ENCODE measurements at places on chromosomes 2 and 18.

DNA sequence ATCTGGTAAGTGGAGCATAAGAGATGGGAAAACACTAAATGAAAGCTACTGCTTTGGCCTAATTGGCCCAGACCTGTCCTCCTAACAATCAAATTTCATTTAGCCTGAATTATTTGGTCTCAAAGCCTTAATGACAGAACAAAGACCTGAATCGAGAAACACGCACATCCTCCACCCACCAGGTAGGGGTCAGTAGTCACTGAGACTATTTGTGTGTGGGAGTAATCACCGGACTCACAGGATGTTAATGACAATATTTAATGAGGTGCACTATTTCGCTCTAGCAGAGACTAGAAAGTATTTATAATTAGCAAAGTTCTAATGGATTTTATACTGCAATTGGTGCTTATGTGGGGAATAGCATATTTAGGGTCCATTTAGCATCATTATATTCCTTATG, 68.1 kb downstream of the RBM43 start:
- DNase-seq: no peak

DNA sequence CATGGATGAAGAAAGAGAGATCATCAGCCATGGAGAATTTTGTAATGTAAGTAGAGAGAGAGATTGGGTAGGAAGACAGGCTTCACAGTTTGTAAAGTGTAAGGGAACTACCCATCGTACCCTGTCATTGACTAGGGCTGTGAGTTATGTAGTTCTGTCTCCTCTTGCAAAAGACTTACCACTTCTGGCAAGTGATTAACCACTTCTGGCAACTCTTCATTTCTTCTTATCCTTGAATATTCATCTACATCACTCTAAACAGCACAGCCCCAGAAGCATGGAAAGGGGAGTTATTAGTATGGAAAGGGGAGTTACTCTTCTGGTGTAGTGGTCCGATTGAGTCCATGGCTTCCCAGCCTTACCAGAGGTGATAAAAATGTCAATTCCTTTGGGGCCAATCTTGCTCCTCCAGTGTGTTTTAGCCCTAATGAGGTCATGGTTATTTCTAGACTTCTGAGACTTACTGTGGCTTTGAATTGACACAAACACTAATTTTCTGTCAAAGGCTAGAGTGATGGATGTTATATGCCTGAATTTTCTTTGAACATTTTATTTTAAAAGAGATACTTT, 52.0 kb downstream of the STAT1 start:
- DNase-seq: no peak

DNA sequence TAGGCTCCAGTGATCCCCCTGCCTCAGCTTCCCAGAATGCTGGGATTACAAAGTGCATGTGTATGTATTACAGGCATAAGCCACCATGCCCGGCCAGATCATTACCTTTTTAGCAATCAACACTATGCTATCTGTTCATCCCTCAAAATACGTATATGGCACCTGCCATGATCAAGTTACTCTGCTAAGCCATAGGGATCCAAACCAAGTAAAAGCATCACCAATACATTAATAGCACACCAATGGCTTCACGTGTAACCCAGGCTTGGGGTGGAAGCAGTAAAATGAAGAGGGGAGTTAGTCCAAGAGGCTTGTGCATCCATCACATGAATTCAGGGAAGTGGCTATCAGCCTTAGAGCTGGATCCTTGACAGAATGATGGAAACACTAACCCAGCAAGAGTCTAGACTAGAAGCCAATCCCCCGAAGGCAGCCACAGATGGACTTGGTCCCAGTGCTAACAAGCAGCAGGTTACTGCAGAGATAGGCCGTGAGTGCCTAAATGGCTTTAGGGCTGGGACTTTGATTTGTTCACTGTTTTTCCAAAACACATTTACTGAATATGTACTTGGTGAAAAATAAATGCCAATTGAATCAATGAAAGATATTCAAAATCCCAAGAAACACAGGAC, 11.3 kb downstream of the HDLBP start:
- DNase-seq: no peak

DNA sequence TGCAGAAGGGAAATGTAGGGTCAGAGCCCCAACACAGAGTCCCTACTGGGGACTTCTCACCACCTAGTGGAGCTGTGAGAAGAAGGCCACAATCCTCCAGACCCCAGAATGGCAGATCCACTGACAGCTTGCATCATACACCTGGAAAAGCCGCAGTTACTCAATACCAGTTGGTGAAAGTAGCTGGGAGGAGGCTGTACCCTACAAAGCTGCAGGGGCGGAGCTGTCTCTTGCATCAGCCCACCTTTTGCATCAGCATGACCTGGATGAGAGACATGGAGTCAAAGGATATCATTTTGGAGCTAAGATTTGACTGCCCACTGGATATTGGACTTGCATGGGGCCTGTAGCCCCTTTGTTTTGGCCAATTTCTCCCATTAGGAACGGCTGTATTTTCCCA, 237.3 kb downstream of the CALCRL start:
- DNase-seq: no peak

DNA sequence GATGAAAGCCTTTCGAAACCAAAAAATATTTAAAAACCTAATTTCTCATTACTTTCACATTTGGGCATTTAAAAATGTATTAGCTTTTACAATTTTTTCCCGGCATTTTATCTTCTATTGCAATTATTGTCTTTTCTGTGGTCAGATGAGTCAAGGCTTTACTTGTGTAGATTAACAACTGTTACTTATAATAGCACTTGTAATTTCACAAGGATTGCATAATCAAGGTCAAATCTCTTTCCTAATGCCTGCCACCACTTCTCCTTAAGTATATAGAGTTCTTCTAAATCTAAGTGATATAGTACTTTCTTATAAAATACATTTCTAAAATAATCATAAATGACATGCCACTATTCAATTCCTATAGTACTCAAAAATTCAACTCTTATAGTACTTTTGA, 67.2 kb downstream of the SLC8A1 start:
- DNase-seq: no peak

DNA sequence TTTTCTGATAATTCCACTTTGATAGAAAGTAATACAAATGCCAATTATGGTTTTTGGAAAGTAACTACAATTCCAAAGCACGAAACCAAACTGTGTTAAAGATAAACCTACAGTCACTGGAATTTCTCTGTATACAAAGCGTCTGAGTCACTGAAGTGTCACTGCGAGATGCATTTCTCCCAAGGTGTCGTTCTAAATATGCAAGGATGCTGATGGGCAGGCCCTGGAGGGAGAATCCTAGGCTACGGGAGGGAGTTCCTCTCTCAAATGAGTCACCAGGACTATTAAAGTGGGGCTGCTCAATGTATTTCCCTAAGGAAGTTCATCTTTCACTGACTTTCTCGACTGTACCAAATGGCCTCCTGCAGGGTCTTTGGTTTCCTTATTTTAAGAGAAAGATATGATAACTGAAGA, 163.8 kb upstream of the STK17B start:
- DNase-seq: no peak

DNA sequence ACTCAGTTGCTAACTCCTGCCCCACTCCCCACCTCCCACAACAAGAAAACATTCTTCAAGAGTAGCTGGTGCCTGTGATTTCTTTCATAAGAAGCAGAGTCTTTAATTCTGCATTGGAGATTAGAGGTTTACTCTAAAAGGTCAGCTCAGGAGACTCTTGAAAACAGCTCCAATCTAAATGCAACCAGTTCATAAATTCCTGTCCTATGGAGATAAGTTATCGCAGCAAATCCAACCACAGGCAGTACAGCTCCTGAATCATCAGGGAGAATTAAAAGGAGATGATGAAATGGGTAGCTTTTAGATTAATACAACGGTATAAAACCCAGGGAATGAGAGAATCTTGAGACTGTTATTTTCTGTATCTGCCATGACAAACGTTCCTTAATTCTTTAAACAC, 130.7 kb downstream of the SOCS6 start:
- no peak for DNase-seq

DNA sequence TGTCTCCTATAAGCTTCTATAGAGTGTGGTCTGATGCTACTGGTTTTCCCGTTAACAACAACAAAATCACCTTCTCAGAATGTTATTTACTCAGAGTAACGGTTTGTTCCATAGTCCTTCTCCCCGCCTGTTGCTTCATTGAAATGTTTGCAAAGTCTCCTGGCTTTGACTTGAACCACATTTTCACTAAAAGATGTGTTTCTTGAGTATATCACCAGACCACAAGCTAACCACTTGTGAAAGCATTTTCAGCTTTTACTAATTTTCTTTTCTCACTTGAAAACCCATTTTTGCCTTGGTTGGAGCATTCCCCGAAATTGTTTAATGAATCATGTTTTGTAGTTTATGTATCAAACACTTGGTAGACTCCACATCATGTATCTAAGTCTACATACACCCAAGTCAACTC, 121.2 kb downstream of the DPP4 start:
- DNase-seq: no peak

DNA sequence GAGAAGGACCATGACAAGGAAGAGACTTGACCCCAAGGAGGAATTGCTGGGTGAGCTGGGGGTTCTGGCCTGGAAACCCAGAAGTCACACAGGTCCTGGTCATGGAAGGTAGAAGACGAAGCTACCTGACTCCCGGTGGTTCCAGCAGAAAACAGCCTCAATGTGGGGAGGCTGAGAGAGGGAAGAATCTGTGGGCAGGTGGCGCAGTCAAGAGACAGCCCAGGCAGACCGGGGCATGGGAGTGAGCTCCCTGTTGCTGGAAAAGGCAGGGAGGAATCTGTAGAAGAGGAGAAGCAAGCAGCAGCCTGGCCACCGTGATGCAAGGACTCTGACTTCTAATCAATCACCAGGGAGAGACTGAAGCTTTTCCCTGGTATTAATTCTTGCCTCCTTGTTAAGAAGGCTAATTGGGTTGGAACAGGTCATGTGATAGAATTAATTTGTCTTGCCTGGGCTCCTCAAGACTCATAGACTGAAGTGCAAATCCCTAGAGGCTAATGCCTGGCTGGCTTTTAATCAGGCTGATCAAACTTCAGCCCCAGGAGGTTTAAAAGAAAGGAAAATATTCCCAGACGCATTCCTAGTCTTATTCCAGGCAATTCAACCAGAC, 30.1 kb downstream of the CNGA3 start:
- no peak for DNase-seq

GRCh38 chr2:48589170-48589767, 28.4 kb upstream of the GTF2A1L start:
- no peak for DNase-seq

DNA sequence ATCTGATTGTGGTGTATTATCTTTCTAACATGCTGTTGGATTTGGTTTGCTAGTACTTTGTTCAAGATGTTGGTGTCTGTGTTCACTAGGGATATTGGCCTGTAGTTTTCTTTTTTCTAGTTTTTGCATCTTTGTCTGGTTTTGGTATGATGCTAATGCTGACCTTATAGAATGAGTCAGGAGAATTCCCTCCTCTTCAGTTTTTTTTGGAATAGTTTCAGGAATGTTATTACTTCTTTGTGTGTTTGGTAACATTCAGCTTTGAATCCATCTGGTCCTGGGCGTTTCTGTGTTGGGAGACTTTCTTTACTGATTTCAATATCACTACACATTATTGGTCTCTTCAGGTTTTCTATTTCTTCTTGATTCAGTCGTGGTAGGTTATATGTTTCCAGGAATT, 124.2 kb upstream of the EPB41L5 start:
- DNase-seq: no peak

GRCh38 chr2:230018153-230018552, 50.6 kb downstream of the SLC16A14 start:
- no peak for DNase-seq

DNA sequence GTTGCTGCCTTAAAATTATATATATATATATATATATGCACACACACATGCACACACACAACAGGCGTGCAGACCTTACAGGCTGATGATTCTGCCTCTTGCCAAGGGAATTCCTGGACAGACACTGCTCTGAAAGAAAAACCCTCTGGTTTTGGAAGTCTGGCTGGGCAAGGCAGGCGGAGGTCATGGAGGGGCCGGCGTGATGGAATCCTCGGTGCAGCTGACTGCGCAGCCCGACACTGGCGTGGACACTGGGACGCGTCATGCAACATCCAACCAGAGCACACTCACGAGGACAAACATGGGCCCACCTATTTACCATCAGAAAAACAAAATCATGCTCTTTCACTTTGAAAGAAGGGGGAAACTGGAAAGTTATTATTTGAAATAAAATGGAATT, 235.3 kb downstream of the ZNF516 start:
- no peak for DNase-seq

GRCh38 chr2:209977386-209978239, 24.8 kb upstream of the RPE start:
- DNase-seq: no peak

GRCh38 chr2:88930659-88931058, 239.2 kb downstream of the RPIA start:
- no peak for DNase-seq

GRCh38 chr2:226611944-226612318, 187.7 kb downstream of the IRS1 start:
- no peak for DNase-seq

DNA sequence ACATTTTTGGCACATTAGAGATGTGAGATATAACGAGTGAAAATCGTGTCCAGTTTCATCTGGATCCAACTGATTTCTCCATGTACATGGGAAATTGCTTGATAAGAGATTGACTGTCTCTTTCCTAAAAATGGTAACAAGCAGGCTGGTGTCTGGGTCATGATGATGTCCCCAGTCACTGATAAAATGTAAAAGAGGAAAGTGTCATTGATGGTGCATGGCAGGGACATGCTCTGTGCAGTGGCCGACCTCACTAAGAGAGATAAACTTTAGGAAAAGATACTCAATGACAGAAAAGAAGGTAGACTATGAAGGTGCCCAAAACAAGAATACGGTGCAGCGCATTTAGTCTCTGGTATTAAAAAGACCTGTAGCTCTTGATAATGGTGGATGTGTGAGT, 1517.5 kb downstream of the RPIA start:
- DNase-seq: no peak

- DNase-seq: no peak
Measured at GRCh38 chr2:120963997-120964705, 228.5 kb downstream of the GLI2 start.

DNA sequence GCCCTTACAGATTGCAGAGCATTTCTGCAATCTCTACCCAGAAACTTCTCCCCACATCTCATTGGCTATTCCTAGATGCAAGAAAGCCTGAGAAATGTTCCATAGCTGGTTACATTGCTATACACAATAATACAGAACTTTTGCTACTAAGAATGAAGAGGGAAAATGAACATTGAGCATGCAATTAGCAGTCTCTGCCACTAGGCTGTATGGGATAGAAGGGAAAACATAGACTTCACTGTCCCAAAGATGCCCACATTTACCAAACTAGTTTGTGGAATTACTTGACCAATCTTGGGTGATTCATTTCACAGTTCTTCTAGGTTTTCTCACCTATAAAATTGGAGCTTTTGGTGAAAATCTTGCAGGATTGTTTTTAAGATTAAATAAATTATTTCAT, 265.7 kb upstream of the NT5C1B start:
- DNase-seq: no peak
